Stomach (tissue), 19 donors: ENCODE measurements at places on chromosomes 4 and X. TPM values are rescaled to one million over a fixed set of nuclear protein-coding genes. Genes with fewer than 3 reads are reported as not detected.

DNA sequence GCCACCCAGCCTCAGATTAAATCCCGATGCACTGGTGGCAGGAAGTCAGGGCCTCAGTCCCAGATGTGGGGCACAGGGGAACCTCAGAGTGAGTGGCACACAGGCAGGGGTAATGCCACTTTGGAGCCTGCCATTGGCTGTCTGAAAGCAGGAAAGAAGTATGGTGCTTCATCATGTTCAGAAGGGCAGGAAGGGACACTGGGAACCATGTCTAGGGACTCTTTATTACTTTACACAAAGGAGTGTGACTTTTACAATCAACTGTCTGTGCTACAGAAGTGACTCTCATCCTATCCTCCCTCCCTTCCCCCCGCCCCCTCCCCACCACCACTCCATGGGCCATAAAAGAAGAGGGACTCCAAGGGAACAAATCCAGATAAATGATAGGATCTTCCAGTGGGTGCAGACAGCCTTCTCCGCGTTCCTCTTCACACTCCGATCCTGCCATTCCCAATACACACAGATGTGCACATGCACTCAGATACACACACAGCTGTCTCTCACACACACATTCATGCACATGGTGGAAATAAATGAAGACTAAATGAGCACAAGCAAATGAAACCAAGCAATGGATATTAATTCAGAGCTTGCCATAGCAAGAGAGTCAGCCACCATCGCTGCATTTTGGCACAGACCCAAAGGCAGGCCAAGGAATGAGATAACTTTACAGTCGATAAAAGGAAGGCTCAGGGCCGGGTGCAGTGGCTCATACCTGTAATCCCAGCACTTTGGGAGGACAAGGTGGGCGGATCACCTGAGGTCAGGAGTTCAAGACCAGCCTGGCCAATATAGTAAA, 2.5 kb upstream of the TMEM154 start:
- H3K27me3 ChIP-seq, result no peaks in the 10 kb centered on the region
- no peaks in the 10 kb centered on the region for H3K36me3 ChIP-seq
- no peak overlapping the region for H3K4me3 ChIP-seq
- H3K4me1 ChIP-seq, result no peaks in the 10 kb centered on the region
- no peak overlapping the region for H3K27ac ChIP-seq

GRCh38 chr4:73828956-73829355, 7.5 kb upstream of the CXCL6 start:
- H3K27ac ChIP-seq, result no peak overlapping the region
- H3K4me3 ChIP-seq, result no peak overlapping the region
- no peaks in the 10 kb centered on the region for H3K36me3 ChIP-seq

- H3K4me3 ChIP-seq, result no peak overlapping the region
- no peak for DNase-seq
- H3K27me3 ChIP-seq, result no peaks in the 10 kb centered on the region
- no peaks in the 10 kb centered on the region for H3K4me1 ChIP-seq
- no peaks in the 10 kb centered on the region for H3K36me3 ChIP-seq
These were observed 58.5 kb downstream of the DCTD start for GRCh38 chr4:182858711-182859110.

GRCh38 chr4:158999166-158999682, 103.7 kb upstream of the RAPGEF2 start:
- no peak overlapping the region for H3K4me3 ChIP-seq
- H3K4me1 ChIP-seq, result no peaks in the 10 kb centered on the region
- no peak for DNase-seq
- no peaks in the 10 kb centered on the region for H3K27me3 ChIP-seq

ZFP92 gene
- not detected for total RNA-seq

DNA sequence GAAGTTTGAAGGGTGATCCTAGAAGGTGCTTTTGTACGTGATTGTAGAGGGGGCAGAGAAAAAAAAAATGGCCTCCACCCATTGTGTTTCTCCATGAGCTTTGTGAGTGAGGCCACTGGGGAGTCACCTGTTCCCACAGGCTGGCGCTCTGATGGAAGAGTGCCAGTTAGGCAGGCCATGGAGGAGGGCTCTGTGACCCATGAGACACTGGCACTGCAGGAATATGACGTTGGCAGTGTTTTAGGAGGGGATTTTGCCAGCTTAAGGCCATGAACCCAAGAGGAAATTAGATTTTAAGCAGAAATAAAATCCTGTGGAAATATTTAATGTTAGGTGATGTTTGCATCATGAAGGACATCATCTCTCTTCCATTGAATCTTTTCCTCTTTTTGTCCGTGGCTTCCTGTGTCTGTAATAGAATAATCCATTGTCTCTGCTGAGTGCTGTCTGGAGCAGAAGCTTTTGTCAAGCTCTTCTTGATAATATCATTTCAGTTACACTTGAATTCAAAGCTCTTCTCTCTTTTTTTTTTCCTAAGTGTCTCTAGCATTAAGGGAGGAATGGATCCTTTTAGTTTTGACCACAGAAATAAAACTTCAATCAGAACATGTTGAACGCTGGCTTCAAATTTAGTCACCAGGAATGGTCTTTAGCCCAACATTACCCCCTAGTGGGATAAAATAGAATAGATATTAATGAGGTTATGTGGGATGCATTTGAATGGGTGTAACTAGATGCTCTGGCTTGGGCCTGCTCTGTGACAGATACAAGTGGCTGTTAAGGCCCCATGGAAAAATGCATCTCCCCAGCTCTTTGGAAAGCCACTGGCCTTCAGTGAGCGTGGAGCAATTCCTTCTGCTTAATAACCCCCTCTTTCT, 41.0 kb upstream of the UCP1 start:
- H3K27ac ChIP-seq, result no peak overlapping the region
- no peak overlapping the region for H3K4me3 ChIP-seq
- DNase-seq, result peak; percentile 77
- H3K4me1 ChIP-seq, result peaks cover 6% of the 10 kb centered on the region
- H3K36me3 ChIP-seq, result no peaks in the 10 kb centered on the region

GABRE gene
- 49.2 TPM for total RNA-seq

- H3K36me3 ChIP-seq, result no peaks in the 10 kb centered on the region
- no peaks in the 10 kb centered on the region for H3K27me3 ChIP-seq
- no peak overlapping the region for H3K27ac ChIP-seq
- no peak for DNase-seq
These were observed 122.6 kb downstream of the RCHY1 start for GRCh38 chr4:75391489-75392166.

FGFBP2 gene
- not detected for total RNA-seq

- no peaks in the 10 kb centered on the region for H3K27me3 ChIP-seq
- no peaks in the 10 kb centered on the region for H3K36me3 ChIP-seq
- DNase-seq, result no peak
- H3K27ac ChIP-seq, result no peak overlapping the region
- no peaks in the 10 kb centered on the region for H3K4me1 ChIP-seq
These were observed 25.0 kb upstream of the DGKK start for GRCh38 chrX:50495616-50496015.

DNA sequence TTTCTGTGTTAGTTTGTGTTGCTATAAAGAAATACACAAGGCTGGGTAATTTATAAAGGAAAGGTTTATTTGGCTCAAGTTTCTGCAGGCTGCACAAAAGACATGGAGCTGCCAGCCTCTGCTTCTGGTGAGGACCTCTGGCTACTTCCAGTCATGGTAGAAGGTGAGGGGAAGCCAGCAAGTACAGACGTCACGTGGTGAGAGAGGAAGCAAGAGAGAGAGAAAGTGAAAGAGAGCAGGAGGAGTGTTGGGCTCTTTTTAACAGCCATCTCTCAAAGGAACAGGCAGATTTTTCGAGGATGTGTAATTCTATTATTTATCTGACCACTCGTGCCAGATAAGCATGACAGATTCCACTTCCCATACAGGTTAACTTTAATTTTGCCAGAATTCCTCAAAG, 1199.1 kb downstream of the ADGRL3 start:
- H3K27ac ChIP-seq, result no peak overlapping the region
- no peaks in the 10 kb centered on the region for H3K4me1 ChIP-seq
- peak; percentile 4 for DNase-seq
- no peaks in the 10 kb centered on the region for H3K36me3 ChIP-seq
- no peaks in the 10 kb centered on the region for H3K27me3 ChIP-seq

GRCh38 chrX:17030092-17030491, 83.6 kb downstream of the REPS2 start:
- no peaks in the 10 kb centered on the region for H3K27me3 ChIP-seq
- no peak overlapping the region for H3K4me3 ChIP-seq
- H3K27ac ChIP-seq, result no peak overlapping the region
- no peak for DNase-seq

- DNase-seq, result no peak
- H3K27me3 ChIP-seq, result peaks cover 100% of the 10 kb centered on the region
- H3K36me3 ChIP-seq, result no peaks in the 10 kb centered on the region
- peaks cover 40% of the 10 kb centered on the region for H3K4me1 ChIP-seq
These were observed 6.1 kb upstream of the MSX1 start for GRCh38 chr4:4853371-4853823.

DNA sequence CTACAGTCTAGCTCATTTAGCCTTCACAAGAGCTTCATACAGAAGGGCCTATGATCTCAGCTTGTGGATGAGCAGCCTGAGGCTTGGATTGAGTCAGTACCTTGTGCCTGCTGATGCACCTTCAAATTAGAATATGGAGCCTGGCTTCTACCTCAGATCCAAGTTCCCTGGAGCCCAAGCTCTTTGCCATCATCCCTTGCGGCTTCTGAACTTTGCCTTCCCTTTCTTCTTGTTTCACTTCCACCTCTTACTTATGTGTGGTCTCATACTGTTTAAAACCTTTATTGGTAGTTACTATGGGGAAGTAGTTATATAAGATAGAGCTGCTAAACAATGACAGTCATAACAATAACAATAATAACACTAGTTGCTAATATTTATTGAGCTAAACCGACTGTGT, 84.3 kb upstream of the AFF2 start:
- no peak overlapping the region for H3K4me3 ChIP-seq
- no peaks in the 10 kb centered on the region for H3K27me3 ChIP-seq
- H3K27ac ChIP-seq, result no peak overlapping the region
- DNase-seq, result no peak

DNA sequence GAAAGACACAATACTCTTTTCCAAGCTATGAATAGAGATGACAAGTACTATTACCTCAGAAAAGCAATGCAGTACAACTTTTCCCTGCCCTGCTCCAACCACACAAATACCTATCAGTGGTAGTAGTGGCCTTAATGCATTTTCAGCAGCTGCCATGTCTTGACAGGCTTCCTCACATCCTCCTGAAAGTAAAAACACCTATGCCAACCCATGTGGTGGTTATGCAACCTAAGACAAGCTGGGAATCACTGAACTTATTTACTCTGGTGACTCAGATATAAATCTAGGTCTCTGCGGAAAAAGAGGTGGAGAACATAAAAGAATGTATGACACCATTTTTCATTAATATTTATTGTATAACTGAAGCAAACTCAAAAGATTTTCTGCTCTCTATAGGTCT, 14.5 kb downstream of the WDFY3 start:
- DNase-seq, result no peak
- no peak overlapping the region for H3K27ac ChIP-seq
- H3K4me3 ChIP-seq, result no peak overlapping the region
